ACHN (cell line): ENCODE measurements at places on chromosomes 1 and 21.

DNA sequence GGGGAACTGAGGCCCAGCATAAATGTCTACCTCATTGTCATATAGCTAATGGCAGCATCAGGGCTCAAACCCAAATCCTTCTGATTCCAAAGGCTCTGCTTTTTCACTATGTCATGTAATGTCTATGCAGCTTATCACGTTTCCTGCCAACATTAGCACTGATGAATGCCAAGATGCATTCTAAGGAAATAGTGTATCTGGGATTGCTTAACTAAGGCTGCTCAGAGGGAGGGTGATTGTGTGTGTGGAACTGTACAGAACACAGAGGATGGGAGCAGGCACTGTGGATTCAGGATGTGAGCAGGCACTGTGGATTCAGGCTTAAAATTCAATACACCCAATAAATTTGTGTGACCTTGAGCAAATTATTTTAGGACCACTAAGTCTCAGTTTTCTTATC lies 456.4 kb upstream of the DEPDC1 start:
- no peak for DNase-seq

DNA sequence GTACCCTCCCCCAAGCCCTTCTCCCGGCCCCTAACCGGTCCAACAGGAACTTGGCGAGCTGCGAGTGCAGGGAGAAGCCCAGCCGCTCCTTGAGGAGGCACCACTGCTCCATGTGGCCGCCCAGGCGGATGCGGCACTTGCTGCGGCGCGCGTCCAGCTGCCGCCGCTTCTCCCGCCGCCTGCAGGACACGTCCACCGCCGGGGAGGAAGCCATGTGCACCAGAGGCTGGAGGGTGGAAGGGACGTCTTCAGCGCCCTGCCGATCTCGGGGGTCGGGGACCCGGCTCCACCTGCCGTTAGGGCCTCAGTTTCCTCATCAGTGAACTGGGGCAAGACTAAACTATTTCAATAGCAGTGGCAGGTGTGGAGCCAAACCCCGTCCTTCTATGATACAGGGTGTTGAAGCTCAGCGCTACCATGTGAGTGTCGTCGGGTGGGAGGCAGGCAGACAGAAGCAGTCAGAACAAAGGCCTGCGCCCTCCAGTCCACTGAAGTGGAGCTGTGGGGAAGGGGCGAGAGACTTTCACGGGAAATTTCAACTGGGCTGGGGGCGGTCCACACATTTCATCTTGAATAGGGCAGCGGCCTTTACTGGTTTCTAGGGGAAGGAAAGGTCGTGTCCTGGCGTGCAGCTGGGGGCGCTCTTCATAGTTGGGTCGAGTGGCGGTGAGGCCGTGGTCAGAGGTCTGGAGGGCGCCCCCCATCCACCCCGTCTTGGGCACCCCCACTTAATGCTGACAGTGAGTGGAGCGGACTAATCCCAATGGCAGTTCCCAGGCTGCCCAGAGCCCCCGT lies 592 bp downstream of the ZNF692 start:
- DNase-seq, result peak; percentile 79

DNA sequence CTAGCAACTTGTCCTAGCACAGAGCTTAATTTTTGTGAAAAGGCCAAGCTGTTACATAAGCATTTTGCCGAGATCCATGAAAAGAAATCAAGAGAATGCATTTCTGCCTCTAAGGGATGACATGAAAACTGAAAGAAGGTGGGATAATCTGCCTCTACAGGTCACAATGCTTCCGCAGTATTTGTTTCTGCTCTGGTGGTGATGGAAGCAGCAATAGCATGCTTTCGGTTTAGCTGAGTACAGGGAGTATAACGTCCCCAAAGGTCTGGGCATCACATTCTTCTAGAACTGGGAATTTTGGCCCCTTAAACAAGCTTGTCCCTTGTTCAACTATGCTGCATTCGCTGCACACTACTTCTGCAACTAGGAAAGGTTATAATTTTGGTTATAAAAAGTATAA lies 14.4 kb upstream of the MAGI3 start:
- DNase-seq, result no peak

GRCh38 chr1:65177457-65177856 lies 29.5 kb downstream of the AK4 start:
- DNase-seq, result peak; percentile 82
